Germinal center (tissue), 1 donor: ENCODE measurements at places on chromosomes 6 and 20.

- no peak for DNase-seq
These were observed 55.5 kb downstream of the JARID2 start for GRCh38 chr6:15301179-15302006.

DNA sequence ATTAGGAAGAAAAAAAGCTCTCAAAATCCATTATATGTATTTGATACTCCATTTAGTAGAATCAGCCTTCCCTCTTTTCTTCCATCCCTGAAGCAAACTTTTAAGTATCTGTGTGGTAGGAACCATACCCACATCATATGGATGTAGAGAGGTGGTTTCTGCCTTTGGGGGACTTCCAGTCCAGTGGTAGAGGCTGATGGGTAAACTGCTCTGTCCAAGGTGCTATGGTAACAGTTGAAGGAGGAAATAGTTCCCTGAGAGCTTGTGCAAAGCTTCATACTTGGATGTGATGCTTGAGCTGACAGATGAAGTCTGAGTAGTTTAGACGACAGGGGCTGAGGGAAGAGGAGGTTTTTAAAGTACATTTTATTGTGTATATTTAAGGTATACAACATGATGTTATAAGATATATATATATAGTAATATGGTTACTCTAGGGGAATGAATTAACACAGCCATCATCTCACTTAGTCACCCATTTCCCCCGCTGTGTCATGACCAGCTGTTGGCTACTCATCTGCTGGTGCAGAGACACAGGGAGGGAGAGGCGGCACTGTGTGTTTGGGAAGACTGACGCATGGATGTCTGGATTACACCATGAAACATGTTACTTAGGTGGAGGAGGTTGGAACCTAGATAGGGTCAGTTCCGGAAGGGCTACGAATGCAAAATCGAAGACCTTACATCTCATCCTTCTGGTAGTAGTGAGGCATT lies 185.2 kb downstream of the FARS2 start:
- DNase-seq: no peak

- DNase-seq: no peak
These were observed 1.7 kb upstream of the PLA2G7 start for GRCh38 chr6:46736906-46737305.

DNA sequence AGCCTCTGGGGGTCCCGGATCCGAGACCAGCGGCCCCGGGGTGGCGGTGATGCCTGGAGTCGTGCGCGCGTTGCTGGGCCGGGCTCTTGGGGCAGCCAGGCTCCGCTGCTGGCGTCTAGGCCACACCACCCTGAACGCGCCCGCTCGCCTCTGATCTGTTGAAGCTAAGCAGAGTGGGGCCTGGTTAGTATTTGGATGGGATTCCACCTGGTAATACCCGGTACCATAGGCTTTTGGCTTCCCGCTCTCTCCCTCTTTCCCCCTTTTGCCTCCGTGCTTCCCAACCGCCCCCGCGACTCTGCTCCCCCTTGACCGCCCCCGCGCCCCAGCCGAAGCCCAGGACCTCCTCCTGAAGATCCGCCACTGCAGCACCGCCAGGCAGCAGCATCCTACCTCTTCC lies 1383.5 kb upstream of the DEFB115 start:
- no peak for DNase-seq

DNA sequence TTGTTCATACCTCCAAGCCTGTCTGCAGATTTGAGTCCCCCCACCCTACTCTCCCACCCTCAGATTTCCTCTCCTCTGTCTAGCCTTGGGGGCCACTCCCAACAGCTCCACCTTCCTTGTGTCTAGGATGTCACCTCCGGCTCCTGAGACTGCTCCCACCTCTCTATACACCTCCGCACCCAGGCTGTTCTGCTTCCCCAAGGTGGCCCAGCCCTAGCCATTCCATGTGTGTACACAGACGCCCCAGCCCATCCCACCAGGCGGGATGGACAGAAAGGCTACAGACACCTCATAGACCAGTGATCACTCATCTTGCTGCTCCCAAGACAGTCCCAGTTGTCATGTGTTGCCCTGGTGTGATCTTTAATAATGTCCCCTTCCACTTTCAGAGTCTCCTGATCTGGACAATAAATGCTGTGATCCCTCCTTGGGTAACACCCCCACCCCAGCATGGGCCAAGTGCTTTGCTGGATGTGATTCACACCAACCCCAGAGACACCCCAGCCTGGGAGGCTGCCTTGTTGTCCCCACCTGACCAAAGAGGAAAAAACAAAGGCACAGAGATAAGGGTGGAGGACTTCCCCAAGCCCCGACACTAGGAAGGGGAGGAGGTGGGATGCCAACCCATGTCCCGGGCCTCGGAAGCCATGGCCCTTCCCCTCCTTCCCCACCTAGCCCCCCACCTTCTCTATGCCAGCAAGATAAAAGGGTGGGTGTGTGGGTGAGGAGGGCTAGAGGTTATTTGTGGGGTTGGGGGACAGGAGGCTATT lies 36.1 kb downstream of the MDFI start:
- DNase-seq: no peak

DNA sequence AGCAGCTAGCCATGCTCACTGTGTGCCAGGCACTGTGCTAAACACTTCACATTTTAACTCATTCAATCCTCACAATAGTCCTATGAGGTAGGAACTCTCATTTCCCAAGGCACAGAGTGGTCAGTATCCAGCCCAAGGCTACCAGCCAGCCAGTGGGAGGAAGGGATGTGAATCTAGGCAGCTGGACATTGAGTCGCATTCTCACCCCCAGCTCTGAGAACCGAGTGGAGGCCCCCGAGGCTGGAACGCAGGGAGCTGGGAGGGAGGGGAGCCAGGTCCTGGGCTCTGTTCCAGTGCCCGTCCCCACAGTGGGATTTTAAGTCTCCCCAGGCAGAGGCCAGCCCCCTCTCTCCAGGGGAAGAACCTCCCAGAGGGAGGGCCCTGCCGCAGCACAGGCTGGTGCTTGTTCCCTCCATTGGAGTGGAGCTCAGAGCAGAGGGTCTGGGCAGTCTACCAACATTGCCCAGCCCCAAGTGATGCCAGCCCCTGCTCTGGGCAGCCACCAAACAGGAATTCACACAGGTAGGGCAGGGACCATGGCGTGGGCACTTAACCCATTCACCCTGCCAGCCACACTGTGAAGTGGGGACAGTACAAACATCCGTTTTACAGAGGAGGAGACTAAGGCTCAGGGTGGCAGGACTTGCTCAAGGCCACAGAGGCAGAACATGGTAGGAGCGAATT lies 131.3 kb downstream of the CEBPB start:
- DNase-seq: no peak

DNA sequence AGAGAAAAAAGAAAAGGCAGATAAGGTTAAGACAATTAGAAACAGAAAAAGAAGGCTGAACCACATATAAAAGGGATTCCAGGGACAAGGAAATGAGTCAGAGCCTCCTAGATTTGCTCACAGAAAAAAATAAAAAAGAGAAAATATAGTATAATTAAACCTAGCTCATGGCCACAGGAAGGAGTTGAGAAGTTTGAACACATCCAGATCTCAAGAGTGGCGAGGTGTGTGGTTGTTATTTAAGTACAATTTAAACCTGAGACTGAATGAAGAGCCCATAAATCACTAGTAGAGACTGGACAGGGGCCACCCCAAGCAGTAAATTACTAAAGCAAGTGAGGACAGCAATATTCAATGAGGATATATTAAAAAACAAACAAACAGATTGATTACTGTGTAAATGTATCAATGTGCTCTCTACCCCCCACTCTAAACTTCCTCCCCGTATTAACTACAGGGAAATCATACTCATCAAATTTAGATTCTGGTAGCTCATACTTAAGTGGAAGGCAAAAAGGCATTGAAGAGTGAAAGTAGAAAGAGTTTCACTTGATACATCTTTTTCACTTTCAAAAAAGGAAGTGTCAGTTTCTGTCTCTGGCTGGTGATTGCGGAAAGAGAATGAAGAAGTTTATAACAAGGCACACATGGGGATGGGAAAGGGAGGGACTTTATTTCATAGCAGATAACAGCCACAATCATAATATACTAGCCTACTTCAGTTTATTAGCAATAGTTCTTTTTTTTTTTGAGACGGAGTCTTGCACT lies 49.3 kb upstream of the SCAF8 start:
- peak; percentile 65 for DNase-seq

DNA sequence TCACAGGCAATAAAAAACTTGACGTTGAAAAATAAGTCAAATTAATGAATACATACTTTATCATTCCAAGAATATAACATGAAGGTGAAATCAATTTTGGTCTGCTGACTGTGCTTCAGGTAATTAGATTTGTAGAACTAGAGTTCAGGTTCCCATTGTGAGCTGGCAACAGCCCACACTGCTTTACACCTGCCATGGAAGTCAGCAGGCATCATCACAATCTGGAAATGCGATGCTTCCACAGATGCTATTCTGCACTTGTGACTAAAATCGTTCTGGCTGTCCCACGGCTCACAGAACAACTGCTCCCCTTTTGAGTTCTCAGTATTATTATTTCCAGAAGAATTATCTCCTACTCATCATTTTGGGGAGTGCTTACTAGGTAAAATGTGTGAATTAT lies 62.6 kb upstream of the THEMIS start:
- no peak for DNase-seq

- no peak for DNase-seq
These were observed 108.5 kb downstream of the MAP3K4 start for GRCh38 chr6:161100072-161100471.

DNA sequence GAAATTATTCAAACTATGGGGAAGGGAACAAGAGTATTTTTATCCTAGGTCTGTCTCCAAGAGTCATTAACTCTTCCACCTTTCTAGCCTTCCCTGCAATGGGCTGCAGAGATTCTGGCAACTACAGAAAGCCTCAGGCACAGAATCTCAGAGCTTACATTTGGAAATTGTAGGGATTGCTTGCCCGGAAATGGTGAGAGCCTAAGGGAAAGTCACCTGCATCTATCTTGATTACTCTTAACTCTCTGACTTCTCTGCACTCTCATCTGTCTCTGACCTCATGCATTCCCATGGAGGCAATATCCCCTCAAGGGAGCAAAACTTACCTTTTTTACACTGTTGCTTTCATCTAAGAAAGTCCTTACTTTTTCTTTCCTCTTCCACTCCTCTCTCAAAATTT lies 513.2 kb upstream of the MARCKS start:
- no peak for DNase-seq

DNA sequence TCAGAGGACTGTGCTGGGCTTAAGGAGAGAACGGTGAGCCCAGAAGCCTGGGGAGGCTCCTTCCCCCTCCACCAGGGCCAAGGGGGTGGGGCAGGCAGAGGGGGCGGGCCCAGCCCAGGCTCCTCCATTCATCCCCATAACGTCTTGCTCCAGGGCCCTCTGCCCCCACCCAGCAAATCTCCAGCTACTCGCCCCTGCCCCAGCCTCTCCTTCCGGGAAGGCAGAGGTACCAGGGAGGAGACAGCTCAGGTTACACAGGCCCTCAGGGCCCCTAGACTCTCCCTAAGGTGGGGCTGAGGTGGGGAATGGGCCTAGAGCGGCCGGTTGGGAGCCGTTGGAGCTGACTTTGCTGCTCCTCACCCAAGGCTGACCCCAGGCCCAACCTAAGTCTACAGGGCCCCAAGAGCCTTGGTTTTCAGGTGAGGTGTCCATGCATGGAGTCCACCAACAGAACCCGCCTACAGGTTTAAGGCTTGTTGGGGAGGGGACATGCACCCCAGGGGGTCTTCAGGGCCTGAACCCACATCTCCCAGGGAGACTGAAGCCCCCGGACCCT lies 1.2 kb downstream of the LAMA5 start:
- no peak for DNase-seq

GRCh38 chr6:16179970-16180431 lies 51.1 kb downstream of the MYLIP start:
- DNase-seq: no peak

- peak; percentile 87 for DNase-seq
These were observed at the start of gene TAGAP for GRCh38 chr6:159044899-159045727. TSS of gene TAGAP (minus strand) at chr6:159044991. CDS start at chr6:159044146, 845 bp downstream.

DNA sequence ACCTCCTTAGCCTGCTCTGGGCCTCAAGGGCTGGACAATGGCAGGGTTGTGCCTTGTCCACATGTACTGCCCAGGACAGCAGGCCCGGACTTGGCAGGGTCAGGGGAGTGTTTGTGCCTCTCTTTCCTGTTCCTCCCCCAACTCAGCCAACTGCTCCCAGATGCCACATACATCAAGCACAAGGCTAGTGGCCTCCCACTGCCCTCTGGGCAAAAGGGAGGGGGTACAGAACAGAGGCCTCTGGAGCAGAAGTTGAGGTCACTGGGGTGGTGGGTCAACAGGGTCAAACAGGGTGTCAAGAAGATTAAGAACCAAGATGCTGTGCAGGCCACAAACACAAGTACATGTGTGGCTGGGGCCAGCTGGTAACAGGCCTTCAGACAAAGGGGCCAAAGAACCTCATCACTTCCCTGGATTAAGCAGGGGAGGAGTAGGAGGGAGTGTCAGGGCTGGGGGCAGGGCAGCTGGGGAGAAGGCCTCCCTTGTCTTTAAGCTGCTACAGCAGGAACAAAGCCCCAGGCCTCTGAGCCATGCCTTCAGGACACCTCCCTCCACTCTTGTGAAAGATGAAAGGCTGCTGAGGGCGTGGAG lies 36.0 kb downstream of the KCNK5 start:
- DNase-seq: no peak

DNA sequence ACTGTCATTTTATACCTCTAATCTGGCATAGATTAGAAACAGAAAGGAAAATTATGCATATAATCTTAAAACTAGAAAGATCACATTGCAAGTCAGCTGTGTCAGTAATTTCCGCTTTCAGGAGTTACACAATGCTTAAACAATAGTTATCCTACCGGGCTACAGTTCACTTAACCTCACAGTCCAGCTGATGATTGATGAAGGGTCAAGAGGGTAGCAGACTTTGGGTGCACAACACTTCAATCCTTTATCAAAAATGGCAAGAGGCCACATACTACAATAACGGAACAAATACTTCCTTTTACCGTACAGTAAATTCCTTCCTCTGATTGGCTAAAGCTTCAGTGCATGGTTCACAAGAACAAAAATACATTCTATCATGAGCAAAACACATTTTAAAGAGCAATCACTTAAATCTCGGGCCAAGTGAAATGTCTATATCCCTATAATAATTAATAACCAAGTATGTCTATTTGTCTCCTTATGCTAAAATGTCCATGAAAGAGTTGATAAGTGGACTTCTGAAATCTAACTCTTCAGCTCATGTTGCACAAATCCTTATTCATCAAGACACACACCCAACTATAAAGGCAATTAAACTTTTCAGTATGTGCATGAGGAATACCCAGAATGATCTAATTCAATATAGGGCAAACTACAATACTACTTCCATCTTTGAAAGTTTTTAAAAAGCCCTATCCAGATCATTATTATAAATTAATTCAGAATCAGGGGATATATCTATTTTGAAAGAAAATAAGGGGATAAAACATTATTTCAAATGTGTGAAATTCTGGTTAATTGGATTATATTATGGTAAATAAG lies 76.8 kb downstream of the HIVEP2 start:
- DNase-seq: no peak

GRCh38 chr6:133523816-133524215 lies 282.7 kb downstream of the EYA4 start:
- no peak for DNase-seq

GRCh38 chr6:26097268-26097875 lies 10.1 kb downstream of the HFE start:
- peak; percentile 45 for DNase-seq

- no peak for DNase-seq
These were observed 124.8 kb downstream of the HIVEP1 start for GRCh38 chr6:12136905-12137304.

GRCh38 chr6:20223141-20223540 lies 10.9 kb upstream of the MBOAT1 start:
- DNase-seq: no peak

- no peak for DNase-seq
These were observed 61.0 kb downstream of the NUDT3 start for GRCh38 chr6:34331371-34332050.
